DND-41 (cell line): ENCODE measurements at places on chromosomes 3 and 15.

GRCh38 chr15:56082263-56082761, 88.9 kb upstream of the NEDD4 start:
- no peak for DNase-seq

DNA sequence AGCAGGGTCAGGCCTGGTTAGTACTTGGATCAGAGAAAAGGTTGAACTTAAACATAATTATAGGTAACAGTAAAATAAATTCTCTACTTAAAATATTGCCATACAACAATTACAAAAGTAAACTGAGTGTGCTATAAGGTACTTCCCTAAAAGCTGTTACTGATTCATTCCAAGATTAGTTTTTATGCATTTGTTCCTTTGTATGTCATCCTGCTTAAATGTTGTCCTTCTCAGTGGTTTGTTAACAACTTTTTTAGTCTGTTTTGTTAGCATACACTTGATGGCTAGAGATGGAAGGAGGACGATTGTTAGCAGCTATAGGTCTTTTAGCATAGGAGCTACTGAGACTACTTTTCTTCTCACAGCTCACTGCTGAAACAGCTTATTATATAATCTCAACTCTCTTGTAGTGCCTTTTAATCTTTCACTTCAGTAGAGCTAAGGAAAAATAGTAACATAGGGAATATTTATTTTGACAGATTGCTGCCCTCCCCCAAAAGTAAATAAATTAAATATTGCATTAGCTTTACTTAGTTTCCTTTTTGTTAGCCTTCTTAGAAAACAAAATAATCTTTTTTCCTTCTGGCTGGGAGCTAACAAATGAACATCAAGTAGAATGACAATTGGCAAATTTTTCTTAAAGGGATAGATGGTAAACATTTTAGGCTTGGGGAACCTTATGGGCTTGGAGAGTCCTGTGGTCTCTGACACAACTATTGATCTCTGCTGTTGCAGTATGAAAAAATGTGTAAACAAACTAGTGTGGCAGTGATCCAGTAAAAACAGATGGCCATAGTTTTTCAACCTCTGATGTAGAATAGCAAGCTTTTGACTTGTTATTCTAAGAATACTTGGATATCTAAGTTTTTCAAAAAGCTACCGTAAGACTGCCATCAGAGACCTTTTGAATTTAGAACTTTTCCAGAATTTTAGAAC, 39.5 kb downstream of the USP8 start:
- DNase-seq: no peak

- DNase-seq: peak; percentile 5
These were observed 124.4 kb downstream of the HCN4 start for GRCh38 chr15:73244333-73244732.

DNA sequence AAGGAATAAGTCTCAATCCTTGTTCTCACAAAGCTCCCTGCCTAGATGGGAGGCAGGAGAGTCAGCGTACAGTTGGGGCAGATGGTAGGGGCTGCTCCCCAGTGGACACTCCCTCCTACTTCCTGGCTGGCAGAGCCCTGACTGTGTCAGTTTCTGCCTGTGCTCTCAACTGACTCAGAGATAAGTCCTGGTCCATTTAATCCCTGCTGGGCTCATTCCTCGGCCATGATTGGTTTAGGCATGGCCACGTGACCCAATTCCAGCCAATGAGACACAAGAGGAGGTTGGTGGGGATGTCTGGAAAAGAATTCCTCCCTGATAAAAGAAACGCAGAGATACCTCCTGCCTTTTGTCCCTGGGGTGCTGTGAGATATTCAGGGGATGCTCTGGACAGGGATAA, 118.1 kb upstream of the SLC6A11 start:
- no peak for DNase-seq

DNA sequence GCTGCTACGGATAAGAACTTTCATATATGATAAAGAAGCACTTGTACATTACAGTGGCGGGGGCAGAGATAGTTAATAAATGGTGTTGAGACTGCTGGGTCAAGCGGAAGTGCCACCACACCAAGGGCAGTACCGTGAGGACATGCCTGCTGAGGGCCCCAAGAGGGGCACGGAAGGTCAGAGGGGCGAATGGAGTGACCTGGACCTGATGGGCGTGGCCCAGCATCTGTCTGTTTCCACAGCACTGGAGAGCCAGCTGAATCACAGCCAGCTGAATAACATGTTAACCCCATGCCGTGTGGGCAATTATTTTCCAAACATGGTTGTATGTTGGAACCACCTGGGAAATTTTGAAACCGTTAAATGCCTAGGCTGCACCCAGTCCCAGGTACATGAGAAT, 37.2 kb downstream of the ANKDD1A start:
- no peak for DNase-seq

DNA sequence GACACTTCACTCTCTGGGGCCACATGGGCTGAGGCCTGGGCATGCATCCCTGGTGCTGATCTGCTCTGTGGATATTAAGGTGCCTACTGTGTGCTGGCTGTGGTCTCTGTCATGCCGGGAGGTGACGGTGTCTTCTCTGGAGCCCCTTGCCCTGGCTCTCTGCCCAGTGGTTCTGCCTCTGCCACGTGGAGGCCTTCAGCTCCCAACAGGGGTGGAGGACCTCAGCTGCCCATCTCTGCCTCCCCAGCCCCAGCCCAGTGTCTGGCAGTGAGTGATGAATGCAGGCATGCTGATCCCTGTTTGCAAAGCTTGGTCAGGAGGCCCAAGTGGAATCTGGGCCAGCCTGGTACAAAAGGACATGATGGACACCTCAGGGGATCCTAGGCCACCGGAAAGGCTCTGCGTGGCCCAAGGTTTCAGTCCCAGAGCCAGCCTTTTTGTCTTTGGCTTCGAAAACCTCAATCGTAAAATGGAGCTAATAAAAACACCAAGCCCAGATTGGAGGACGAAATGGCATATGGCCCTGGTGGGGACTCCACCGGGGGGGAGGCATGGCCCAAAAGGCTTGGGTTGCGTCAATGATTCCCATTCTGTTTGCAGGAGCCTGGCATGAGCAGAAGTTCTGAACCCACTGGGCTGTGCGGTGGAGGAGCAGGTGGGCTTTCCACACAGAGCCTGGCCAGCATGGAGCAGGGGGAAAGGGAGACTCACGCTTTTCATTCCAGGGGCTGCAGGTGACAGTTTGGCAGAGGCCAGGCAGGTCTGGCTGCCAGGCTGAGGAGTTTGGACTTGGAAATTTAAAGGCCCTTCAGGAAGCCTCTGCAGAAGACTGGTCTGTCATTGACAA, 54.7 kb upstream of the KLF13 start:
- DNase-seq: no peak

DNA sequence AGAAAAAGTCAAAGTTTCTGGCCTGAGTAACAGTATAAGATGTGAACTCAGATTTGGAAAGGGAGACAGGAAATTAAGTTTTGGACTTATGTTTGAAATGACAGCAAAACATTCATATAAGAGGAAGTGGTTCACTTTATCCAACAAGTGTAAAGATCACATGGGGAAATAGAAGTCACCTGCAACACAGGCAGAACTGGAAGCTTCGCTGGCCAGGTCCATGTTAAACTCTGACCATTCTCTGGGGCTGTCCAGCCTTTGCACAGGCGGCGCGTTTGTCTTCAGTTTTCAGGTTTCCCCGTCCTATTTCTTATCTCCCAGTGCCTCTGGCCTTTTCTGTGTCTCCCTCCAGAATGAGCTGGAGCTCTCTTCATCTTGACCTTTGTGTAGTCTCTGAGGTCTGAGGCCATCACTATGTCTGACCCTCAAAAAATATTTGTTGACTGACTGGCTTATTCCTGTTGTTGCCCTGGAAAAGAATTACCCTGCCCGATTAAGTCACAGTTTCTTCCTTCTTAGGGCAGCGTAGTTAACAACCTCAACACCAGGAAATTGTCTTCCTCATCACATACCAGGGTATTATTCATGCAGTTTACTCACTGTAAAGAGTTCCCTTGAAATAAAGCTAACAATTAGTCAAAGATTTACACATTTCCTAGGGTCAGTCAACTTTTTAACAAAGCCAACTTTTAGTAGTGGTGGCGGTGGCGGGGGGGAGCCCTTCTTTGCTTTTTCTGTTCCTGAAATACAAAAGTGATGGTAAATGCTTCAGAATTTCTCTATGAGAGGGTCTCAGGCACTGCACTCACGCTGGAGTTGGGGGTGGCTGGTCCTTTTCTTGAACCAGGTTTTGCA, 959 bp upstream of the RASA2 start:
- no peak for DNase-seq
